Cerebellum (tissue), 4 donors: ENCODE measurements at places on chromosomes 3 and 15.

DNA sequence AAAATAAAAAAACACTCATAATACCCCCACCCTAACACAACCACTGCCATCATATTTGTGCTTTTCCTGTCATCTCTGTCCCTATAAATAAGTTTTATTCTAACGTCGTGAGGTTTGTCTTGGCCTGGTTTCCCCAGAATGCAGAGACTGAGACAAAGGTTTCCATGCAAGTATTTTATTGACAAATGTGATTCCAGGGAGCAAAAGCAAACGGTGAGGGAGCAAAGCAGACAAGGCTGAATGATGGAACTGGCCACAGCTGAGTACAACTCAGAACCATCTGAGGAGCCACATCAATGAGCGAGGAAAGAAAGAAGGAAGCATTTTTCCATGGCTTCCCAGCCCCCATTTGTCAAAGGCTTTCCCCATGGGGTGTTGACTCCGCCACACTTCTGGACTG lies 37.7 kb upstream of the LARS2 start:
- DNase-seq, result no peak

DNA sequence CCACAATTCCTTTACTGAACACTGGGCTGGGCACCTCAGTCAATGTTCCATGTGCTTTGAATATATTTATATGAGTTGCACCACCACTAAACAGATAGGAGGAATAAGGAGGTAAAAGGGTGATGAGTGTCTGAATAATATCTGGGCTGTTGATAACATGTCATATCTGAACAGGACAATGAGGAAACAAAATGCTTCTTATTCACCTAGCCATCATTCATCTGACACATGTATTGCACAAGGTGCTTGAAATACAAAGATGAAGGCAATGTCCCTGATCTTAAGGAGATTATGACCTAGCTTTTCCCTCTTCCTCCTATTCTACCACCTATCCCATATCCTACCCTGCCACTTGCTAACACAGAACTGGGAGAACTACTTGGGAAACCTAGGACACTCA lies 8.0 kb upstream of the CERS3 start:
- DNase-seq, result no peak

- no peak for DNase-seq
Measured at GRCh38 chr15:82730022-82730530, 20.4 kb upstream of the AP3B2 start.

GRCh38 chr15:80266745-80267144 lies 14.7 kb upstream of the CTXND1 start:
- no peak for DNase-seq

DNA sequence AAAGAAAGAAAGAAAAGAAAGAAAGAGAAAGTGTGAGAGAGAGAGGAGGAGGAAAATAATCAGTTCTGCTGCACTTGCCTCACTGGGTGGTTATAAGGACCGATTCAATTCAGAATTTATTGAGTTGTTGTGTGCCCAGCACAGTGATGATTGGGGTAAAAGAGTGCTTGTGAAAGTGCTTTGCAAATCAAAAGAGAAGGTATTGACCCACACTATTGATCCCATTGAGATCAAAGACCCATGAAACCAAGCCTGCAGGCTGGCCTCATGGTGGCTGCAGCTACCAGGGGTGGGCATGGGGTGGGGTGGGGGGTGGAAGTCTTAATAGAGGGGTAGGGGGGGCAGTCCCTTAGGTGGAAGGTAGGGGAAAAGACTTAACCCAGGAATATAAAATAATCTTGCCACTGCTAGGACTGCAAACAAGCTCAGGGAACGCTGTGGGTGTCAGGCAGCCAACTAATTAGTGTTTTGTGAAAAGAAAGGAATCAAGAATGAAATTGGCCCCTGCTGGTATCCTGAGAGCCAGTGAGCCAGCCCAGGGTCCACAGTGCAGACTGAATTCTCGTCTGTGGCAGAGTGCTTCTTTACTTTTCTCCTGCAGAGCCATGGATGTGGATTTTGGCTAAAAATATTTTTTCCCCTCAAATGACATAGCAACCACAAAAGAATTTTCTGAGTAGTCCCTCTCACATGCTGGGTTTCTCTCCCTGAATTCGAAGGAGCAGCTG lies 34.2 kb downstream of the CLEC3B start:
- DNase-seq, result no peak

GRCh38 chr3:192719964-192720363 lies 7.4 kb downstream of the FGF12 start:
- no peak for DNase-seq

DNA sequence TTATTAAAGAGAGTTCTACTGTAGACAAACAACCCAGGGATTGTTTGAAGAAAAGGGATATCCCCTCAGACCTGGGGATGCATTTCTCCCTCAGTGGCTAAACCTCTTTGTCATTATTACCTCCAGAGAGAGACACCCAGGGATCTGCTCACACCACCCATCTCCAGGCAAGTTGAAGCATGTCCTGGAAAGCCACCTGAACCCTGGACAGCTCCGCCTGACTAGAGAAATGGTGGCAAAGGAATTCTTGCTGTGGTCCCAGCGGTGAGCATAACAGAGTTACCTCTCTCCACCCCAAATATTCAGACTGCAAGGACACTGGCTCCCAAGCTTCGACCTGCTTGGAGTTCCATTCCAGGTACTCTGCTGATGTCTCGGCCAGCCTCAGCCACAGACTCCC lies 320.2 kb downstream of the RORA start:
- no peak for DNase-seq

DNA sequence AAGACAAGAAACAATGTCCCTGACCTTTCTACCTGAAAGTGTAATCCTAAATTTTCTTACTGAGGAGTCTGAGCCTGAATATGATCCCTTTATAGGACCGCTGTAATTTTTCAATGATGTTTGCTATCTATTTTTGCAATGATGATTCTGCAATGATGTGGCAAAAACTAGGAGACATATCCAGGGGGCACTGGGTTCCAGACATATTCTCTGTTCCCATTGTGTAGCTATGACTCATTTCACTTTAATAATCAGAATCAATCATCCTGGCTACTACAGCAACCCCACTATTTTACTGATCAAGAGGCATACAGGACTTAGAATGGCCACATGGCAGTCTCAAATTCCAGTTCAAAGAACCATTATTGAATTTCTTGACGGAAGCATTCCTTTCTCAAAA lies 85.9 kb downstream of the AQR start:
- no peak for DNase-seq

DNA sequence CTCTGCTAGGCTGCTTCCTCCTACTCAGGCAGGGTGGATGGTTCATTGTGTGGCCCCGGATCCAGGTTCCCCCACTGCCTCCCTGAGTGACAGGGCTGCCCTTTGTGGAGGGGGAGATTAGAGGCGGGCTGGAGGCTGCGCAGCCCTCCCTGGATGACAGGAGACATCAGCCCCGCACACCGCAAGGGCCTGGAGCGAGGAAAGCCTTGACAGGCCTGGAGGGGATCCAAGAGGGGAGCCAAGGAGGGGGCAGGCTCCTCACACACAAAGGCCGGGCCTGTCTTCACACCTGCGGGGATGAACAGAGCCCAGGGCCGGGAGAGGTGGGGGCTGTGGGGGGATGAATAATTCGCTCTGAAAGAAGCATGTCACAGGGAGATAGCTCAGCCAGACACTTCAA lies 72.9 kb downstream of the RPN1 start:
- no peak for DNase-seq

- no peak for DNase-seq
Measured at GRCh38 chr15:77068633-77069032, 2.3 kb downstream of the TSPAN3 start.

- no peak for DNase-seq
Measured at GRCh38 chr3:169260296-169260695, 403.2 kb downstream of the MECOM start.

DNA sequence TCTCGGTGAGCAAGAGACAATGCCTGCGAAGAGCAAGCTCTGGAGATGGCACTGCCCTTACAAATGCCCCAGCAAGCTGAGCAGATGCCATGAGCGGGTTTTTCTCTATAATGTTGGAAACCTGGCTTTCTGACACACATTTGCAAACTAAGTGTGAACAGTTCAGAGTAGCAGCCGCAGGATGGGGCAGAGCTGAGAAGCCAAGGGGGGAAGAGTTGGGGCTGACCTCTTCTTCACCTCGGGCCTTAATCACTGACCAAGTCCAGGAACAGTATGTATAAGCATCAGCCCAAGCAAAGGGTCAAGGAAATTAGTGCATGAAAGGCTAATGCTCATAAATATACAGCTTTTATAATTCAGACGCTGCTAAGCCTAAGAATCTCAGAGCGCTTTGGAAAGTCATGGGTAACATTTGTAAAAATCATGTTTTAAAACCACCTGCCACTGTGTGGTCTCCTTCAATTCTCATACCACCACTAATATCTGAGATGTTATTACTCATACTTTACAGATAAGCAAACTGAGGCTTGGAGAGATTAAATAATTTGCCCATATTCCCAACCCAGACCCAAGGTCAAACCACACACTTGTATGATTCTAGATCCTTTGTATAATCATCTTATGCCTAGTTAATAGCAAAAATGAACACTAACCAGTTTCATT lies 603.4 kb downstream of the FOXP1 start:
- DNase-seq, result no peak

GRCh38 chr3:69442771-69443311 lies 57.0 kb upstream of the FRMD4B start:
- DNase-seq, result no peak

DNA sequence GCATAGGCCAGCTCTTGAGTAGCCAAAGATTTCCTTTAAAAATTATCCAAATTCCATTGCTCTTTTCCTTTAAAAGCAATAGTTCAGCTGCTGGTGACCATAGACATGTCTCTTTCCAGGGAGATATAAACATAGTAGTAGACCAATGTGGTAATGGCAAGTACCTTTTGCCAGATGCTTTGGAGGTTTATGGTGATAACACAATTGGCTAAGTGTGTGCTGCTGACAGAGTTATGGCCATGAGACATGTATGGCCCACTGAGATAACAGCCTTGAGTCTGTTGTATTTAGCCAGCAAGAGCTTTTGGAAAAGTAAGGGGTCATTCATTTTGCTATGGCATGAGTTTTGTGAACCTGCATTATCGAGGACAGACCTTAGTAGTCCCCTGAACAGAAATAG lies 1146.8 kb downstream of the TUSC7 start:
- no peak for DNase-seq

GRCh38 chr3:197335428-197336132 lies 37.2 kb upstream of the DLG1 start:
- DNase-seq, result no peak

DNA sequence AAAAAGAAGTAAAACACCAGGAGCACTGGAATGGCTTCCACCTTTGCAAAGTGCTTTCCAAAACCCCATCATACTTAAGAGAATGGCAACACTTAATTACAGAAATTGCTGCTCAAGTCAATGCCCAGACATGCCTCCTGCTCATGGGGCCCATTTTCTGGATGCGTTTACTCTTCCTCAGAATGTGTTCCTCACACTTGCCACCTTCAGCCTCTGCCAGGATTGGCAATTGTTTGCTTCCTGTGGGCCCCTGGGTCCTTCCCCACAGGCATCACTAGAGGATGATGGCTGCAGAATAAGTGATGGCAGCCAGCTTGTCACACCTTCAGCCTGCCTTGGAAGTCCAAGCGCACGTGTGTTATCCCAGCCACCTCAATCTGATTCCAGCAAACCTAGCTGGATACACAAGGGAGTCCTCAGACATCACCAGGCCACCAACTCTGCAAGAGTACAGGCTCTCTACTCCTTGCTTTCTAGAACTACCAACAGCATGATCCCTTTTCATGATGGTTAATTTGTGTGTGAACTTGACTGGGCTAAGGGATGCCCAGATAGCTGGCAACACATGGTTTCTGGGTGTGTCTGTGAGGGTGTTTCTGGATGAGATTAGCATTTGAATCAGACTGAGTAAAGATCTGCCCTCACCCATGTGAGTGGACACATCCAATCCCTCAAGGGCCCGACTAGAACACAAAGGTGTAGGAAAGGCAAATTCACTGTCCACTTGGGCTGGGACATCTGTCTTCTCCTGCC lies 4.9 kb upstream of the NUP210 start:
- no peak for DNase-seq
